ENCODE measurements at places on chromosomes 3 and 15. TPM values are rescaled to one million over a fixed set of nuclear protein-coding genes. Genes with fewer than 3 reads are reported as not detected.

- no peak for DNase-seq
Measured at GRCh38 chr3:9072667-9073009, 109.4 kb upstream of the RAD18 start.

GRCh38 chr3:43742920-43743319 lies 52.2 kb downstream of the ABHD5 start:
- DNase-seq, result no peak

DNA sequence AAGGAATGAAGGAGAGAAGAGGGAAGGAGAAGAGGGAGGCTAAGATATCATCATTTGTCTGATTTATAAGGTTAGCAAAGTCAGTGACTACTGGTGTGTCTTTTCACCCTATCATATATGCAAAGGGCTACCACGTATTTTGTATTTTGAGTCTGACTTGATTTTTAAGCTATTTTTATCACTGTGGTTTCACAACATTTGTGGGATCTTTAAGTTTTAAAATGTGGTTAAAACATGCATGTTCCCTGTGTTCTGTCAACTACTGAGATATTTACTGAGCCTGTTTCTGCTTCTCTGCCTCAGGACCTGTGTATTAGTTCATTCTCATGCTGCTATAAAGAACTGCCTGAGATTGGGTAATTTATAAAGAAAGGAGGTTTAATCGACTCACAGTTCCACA lies 22.5 kb upstream of the SPTSSB start:
- DNase-seq, result no peak

Gene PAK6
- 0.93 TPM for total RNA-seq

Gene AGBL1
- total RNA-seq, result 0.05 TPM

- DNase-seq, result no peak
Measured at GRCh38 chr3:125194061-125194848, 18.3 kb downstream of the SLC12A8 start.

DNA sequence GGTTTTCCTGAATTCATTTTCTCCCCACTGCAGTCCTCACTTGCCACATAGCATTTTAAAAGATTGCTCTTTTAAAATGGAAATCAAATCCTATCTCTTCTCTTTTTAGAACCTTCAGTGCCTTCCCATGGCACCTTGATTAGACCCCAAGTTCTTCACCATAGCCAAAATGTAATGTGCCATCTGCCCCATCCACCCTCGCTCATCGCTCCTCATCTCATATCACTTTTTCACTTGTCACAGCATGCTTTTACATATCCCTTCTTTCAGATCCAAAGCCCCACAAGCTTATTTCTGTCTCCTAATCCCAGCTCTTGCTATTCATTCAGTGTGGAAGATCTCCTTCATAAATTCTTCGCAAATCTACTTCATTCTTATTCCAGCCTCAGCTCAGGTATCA lies 161.7 kb downstream of the CD47 start:
- DNase-seq, result no peak

GRCh38 chr3:176526225-176526624 lies 671.1 kb downstream of the TBL1XR1 start:
- no peak for DNase-seq

GRCh38 chr3:65811892-65812291 lies 226.8 kb downstream of the MAGI1 start:
- no peak for DNase-seq

- no peak for DNase-seq
Measured at GRCh38 chr3:71109241-71109976, 474.1 kb downstream of the FOXP1 start.

Gene GFM1
- total RNA-seq, result 34.5 TPM

DNA sequence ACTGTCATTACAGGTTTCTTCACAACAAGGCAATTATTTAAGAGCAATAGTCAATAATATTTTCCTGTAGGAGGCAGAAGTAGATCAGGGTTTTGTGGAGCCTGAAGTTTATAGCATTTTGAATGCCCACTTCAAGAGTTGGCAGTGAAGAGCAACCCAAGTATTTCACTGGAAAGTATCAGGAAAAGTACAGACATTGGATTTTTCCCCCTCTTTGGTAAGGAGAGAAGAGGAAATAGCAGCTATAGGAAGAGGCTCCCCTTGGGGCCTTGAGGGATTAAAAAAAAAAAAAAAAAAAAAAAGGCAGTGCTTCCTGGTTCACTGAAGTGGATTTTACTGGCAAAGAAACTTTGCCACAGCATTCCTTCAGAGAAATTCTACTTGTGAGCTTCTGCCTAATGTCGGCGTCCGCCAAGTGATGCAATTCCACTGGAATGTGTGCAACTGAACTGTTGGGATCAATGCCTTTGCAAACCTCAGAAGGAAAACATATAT lies 5.7 kb upstream of the CNTN6 start:
- DNase-seq, result no peak

DNA sequence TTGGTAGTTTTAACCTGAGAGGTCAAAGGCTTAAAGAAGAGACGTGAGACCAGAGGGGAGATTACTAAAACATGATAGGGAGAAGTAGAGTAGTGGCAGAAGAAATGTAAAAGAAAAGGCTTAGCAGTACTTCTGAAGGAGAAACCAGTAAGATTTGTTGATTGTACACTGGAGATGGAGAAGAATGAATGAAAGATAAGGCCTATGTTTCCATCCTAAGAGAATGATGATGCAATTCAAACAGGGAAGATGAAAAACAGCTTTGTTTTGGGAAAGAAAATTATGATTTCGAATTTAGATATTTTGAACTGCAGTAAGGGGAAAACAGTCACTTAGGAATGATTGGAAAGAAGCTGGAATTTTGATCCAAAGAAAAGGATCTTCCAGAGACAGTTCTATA lies 97.4 kb upstream of the PLXND1 start:
- no peak for DNase-seq

Gene SCAMP5
- 38.8 TPM for total RNA-seq

Gene RGMA
- total RNA-seq, result 205 TPM

GRCh38 chr3:151976211-151977050 lies 103.0 kb downstream of the SUCNR1 start:
- no peak for DNase-seq

DNA sequence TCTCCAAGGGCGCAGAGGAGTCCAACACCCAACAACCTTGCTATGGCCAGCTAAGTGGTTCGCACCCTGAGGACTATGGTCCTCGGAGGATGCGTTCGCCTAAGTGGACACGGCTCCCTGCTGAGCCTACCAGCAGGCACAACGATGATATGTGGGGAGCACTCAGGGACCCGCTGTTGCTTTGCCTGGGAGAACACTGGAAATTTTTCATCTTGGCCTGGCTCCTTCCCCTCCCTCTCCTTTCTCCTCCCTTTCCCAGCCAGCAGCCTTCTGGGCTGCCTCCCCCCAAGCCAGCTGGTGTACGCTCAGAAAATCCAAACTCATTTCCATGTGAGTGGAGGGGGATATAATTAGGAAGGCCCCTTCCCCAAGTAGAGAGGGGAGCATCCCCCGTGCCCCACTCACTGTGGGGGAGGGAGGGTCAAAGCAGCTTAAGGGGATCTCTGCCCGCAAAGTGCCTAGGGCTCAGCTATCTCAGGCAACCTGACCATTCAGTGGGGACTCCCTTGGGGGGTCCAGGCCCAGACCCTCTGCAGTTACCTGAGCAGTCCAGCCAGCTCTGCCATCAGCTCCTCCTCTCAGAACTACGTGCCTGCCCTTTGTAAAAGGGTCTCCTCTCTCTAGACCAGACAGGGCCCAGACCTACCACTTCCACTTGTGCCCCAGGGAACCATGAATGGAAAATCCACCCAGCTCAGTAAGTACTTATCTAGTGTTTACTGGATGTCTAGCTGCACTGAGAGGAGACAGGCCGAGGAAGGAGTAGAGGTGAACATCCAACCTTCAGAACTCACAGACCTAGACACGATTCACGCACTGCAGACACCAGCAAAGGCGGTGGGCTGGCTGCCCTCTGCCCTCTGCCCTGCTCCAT lies 742 bp upstream of the SEMA7A start:
- DNase-seq, result no peak

Gene UROC1
- not detected for total RNA-seq

Gene CHDH
- 3.0 TPM for total RNA-seq

- DNase-seq, result no peak
Measured at GRCh38 chr15:34709866-34710265, 44.9 kb downstream of the GJD2 start.

GRCh38 chr15:53210653-53211052 lies 420.5 kb upstream of the ONECUT1 start:
- no peak for DNase-seq

Gene MESP2
- 0.36 TPM for total RNA-seq

Gene NOX5
- total RNA-seq, result not detected

- no peak for DNase-seq
Measured at GRCh38 chr15:101315736-101316135, 20.7 kb upstream of the SNRPA1 start.

Gene AMT
- total RNA-seq, result 14.0 TPM

- DNase-seq, result no peak
Measured at GRCh38 chr3:11915621-11916424, 69.1 kb upstream of the TAMM41 start.

Gene CHRD
- total RNA-seq, result 3.2 TPM

GRCh38 chr15:84983711-84984110 lies 2.1 kb downstream of the PDE8A start:
- no peak for DNase-seq

GRCh38 chr3:129054605-129055104 lies 5.9 kb upstream of the GP9 start:
- DNase-seq, result no peak

Gene ITIH4
- 6.3 TPM for total RNA-seq

- no peak for DNase-seq
Measured at GRCh38 chr15:56812221-56812620, 78.9 kb upstream of the ZNF280D start.

Gene FBXO40
- total RNA-seq, result not detected

- DNase-seq, result no peak
Measured at GRCh38 chr3:132486099-132486498, 68.8 kb downstream of the DNAJC13 start.

DNA sequence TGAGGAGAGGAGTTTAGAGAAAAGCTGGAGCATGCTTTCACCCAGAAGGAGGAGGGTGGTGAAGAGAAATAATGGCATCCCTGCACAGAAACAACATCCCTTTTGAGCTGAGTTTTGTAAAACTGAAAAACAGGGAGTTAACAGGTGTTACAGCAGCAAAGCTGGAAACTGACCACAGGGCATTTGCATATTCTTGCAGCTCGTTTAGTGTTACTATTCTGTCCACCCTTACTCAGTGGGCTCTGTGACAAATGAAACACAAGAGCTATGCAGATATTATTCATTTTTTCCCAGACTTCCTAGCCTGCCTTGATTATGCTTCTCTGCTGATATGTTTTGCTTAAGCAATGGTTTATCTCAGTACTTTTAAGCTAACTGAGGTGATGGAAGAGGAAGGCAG lies 272.0 kb downstream of the NEK10 start:
- no peak for DNase-seq

GRCh38 chr3:12187448-12188327 lies 29.0 kb upstream of the TIMP4 start:
- no peak for DNase-seq

Gene SAMD7
- not detected for total RNA-seq

Gene MSL2
- total RNA-seq, result 47.4 TPM

DNA sequence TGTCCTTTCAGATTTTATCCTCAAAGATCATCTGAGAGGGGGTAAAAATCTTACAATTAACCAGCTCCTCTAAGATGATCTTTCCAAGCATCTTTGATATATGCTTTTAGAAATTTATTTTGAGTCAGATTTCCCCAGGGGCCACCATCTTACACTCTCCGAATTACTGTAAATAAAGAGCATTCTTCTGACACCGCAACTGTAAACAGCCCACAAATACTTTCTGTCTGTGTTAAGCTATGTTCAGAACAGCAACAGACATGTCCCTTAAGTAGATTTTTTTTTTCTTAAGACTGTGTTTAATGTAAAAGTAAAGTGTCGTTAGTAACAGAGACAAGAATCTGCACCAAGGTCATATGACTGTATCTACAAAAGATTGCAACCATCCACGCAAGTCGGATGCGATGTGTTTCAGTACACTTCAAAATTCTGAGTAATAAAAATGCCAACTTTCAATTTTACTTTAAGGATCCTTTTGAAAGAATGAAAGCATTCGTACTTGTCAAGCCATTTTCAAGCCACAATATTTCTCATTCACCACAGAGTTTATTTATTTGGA lies 159.0 kb upstream of the KCNH8 start:
- DNase-seq, result no peak

All from neural crest cell (in vitro differentiated cells).